Putamen (tissue), 1 donor: ENCODE measurements at places on chromosomes 11 and 22.

DNA sequence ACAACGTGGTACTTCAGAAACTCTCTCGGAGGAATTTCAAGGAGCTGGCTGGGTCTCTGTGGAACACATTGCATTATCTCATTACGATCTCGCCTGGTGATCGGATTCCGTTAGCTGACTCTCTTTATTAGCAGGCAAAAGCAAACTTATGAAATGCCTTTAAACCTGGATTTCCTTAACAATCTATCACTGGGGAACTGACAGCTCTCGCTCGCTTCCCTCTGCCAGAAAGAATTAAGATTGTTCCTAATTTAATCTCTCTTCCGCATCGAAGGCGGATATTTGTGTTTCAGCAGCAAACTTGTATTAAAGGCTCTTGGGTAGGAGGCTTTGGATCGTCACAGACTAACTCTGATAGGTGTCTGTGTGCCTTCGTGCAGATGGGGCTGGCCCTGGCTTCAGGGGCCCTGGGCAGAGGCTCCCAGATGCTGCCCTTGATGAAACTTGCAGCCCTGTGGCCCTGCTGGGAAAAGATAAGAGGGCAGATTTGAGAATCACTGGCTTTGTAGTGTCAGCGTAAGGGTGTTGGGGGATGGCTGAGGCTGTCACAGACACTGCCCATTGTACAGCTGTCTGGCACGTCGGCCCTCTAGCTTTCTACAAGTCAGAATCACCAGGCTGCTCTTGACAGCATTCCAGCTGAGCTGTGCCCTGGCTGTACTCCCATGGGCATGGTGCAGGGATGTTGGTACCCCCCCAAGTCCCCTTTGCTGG lies 162.2 kb upstream of the NECTIN1 start:
- DNase-seq, result peak; percentile 88

- DNase-seq, result peak; percentile 81
Observed at GRCh38 chr11:64846998-64847666, 2.7 kb upstream of the CDC42BPG start.

GRCh38 chr11:77468527-77468926 lies 5.4 kb downstream of the PAK1 start:
- no peak for DNase-seq

DNA sequence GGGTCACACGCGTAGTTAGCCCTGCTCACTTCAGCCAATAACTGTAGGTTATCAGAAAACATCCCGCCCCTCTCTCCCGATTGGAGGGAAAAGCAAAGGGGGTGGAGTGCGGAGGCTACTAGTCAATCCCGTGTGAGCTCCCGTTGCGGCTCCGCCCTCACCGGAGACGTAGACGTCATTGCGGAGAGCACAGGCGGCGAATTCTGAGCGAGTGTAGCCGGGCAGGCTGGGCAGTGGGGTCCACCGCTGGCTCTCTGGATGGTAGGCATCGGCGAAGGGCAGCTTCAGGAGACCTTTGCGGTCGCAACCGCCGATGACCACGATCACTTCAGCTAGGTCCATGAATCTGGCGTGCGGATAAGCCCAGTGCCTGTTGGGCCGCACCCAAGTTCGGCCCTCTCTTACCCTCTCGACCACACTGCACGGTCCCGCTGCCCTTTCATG lies 4.7 kb downstream of the KLHL35 start:
- DNase-seq, result peak; percentile 87

GRCh38 chr11:133693110-133693509 lies 152.2 kb downstream of the SPATA19 start:
- no peak for DNase-seq

DNA sequence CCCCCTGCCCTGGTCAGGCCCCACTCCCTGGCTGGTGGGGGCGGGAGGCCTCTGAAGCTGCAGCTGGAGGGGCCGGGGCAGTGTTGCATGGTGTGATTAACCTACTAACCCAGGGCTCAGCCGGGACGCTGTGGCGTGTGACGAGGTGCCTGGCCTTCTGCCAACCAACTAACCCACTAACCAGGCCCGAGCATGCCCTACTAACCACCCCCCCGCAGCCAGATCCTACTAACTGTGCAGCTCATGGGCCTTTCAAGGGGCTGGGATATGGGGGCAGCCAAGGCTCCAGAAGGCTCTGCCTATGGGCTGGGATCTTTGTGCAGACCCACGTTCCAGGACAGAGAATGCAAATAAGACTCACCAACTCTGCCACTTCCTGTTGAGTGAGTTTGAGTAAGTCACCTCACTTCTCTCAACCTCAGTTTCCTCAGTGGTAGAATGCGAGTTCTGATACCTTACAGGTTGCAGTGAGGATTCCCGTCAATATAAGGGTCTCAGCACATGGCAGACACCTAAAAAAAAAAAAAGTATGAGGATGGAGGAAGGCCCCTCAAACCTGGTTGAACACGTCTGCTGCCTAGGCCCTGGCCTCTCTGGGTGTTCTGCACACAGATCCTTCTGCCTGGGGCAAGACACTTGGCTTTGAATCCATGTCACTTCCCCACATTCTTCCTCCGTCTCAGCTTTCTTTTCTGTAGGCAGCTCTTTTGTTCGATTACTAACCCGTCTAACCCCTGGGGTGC lies 14.1 kb downstream of the MIAT start:
- no peak for DNase-seq

DNA sequence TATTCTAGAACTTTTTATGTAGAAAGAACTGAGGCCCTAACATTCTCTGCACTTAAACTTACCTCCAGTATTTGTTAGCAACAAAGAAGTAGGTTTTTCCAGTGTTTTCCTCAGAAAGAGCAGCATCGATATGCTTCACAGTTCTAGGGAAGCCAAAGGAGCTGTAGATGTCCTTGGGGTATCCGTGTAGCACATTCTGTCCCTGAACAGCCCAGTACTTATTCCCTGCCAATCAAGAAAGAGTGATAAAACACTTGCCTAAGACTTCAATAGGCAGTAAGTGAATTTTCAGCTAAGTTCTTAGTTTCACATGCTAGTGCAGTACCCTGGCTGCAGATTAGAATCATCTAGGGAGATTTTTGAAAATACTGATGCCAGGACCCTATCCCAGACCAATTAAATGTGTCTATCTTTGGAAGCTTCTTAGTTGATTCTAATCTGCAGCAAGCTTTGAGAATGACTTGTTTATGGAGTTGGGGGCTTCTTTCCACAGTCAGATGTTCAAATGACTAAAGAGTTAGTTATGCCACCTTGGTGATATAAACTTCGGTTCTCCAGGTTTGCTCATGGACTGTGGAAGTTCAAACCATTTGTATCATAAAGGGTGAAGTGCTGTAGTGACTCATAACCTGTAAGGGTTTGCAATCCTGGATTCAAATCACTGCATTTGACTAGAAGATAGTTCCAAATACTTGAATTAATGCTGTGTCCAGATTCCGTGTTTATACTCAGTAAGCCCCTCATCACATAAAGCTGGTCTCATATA lies 6.5 kb downstream of the MMP1 start:
- no peak for DNase-seq

DNA sequence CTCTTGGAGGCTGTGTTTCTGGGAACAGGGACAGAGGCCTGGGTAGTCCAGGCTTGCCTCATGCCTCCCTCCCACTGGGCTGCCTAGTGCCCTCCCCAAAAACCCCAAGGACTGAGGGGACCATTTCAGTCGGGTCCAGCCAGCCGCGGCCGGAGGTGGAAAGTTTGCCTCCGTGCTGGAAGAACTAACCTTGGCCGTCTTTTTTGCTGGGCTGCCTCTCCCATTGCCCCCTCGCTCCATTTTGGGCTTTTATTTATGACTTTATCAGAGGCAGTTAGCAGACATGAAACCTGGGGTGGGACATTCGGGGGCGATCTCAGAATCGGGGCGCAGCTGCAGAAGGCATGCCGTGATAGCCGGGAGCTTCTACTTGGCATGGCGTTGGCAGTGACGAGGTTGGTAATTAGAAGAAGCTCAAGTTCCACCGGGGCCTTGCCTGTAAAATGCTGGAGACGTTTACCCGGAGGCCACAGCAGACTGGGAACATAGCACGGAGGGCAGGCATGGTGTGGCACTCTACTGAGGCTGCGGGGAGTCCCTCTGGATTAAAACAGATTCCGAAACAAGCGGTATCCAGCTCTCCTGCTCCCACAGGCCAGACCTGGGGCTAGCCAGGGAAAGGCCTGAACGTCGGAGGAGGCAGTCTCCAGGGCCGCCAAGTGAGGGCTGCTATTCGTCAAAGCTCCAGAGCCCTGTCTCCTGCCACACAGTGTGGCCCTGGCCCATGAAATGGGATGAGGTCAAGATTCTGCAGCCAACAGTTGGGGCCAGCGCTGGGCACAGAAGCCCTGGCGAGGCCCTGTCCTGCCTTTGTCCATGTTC lies 76.4 kb upstream of the PPARA start:
- DNase-seq, result no peak

- DNase-seq, result peak; percentile 52
Observed at GRCh38 chr11:20131788-20132666, 28.2 kb downstream of the DBX1 start.

DNA sequence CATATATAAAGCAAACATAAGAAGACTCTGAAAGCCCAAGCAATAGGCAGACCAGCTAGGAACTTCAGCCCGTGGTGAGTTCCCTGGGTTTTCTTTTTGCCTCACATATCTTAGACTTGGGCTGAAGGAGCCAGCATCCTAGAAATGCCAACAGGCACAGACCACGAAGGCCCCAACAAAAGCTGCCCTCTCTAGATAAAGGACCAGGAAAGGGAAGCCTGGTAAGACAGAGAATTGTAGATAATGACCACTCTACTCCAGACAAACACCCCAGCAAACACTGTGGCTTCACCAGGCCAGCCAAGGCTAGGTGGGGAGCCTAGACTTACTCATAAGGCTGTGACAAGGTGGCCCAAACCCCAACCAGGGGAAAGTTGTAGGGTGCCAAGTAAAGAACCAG lies 11.2 kb downstream of the GAL start:
- DNase-seq, result no peak

DNA sequence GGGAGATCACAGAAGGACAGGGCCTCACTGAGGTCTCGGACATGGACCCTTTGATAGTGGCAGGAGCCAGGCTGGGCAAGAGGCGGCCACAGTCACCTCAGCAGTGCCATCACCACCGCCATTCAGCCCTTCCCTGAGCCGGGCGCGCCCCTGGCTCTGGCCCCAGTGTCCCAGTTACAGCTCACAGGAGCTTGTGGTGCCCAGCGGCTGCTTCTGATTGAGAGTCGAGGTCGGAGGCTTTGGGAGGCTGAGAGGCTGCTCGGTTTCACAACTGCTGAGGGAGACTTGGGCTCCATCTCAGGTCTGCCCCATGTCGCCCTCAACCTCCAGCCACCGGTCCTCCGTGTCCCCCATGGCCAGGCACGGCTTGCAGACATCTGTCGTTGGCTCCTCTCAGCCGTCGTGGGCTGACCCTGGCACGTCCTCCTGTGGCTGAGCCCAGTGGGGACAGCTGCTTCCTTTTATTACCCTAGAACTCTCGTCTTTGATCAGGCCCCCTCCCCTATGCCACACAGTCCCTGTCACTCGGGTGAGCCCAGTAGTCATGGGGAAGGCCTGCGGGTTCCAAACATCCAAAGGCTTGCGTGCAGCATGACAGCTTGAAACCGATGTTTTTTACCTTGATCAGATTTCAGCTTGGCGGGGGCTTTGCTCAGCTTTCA lies 28.4 kb upstream of the PPP6R3 start:
- no peak for DNase-seq

- DNase-seq, result peak; percentile 31
Observed at GRCh38 chr11:121482231-121483129, 29.7 kb upstream of the SORL1-AS1 start.

DNA sequence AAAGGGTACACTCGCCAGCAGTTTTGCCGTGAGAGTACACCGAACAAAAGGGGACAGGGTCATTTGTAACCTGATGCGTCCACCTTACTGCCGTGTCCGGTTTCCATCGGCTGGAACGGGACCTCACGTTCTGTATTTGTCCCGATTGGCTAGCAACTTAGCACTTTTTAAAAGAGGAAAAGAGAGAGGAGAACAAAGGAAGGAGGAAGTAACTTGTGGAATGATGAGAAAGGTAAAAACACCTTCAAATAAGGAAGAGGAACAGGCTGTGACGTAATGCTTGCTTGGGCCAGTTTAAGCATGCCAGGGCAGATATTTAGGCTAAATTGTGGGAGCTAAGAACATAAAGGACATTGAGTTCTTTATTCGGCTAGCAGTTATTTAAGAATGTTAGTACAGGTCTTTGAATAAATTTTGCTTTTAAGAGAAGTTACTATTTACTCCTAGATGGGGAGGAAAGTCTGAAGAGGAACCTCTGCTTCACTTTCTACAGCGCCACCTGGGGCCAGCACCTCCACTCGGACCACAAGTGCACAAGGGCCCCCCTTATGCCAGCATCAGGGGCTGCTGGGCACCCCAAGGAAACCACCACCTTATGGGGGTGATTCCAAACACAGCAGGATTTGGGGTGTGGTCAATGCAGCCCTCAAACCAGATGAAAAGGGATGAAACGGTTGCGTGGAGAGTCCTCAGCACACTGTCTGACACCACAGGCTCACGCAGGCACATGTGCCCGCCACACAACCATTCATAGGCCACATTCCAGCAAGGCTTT lies 5.8 kb downstream of the ARSA start:
- DNase-seq, result no peak

DNA sequence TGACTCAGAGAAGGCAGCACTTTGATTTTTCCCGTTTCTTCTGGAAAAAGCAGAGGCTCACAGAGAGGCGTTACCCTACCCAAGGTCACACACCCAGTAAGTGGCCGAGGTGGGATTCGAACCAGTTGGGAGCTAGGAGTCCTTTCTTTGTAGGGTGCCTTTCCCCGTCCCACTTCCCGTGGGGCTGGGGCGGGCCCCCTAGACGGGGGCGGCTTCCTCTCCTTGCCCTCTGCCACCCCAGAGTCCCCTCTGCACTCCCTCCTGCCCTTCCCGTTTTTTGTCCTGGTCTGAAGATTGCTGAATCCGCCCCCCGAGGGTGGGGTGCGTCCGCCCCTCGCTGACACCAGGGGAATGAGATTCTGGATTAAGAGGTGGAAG lies 747 bp downstream of the TPCN2 start:
- no peak for DNase-seq

- no peak for DNase-seq
Observed at GRCh38 chr11:86688398-86689179, 16.2 kb upstream of the ME3 start.
